ENCODE measurements at places on chromosomes 16 and 17.
A peak's percentile ranks its signal among the peaks of the same experiment; 100 is the strongest.

- DNase-seq = peak; percentile 75
Measured at GRCh38 chr17:732902-733720, 715 bp downstream of the TLCD3A start.

- DNase-seq = no peak
Measured at GRCh38 chr16:17166095-17166494, 304.7 kb downstream of the XYLT1 start.

- no peak for DNase-seq
Measured at GRCh38 chr16:28992496-28992895, 7.6 kb downstream of the LAT start.

DNA sequence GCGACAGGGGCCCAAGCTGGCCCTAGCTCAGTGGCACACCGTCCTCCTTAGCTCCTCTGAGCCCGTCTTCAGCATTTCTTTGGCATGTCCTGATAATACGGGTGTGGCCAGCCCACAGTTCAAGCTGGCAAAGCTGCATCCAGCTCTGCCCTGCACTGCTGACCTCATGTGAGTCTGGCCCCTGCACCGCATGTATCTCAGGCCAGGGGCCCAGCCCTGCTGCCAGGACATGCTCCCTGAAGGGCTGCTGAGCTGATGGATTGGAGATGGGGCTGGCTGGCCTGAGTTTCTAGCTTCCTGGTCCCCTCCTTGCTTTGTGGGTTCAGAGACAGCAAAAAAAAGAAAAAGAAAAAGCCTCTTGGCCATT is 2.4 kb downstream of the DOC2B start:
- DNase-seq = no peak

DNA sequence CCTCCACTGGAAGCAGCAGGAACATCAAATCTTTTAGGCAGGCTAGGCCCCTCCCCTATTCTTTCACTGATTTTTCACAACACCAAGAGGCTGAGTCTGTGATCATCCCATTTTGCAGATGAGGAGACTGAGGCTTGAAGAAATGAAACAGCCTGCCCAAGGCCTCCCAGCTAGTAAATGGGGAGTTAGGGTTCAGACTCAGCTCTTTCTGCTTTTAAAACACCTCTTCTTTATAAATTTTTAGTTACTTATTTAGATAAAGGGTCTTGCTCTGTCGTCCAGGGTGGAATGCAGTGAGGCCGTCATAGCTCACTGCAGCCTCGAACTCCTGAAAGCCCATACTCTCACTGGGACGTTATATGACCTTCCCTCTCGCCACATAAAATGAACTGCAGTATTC is 82.2 kb downstream of the BMERB1 start:
- DNase-seq = no peak

DNA sequence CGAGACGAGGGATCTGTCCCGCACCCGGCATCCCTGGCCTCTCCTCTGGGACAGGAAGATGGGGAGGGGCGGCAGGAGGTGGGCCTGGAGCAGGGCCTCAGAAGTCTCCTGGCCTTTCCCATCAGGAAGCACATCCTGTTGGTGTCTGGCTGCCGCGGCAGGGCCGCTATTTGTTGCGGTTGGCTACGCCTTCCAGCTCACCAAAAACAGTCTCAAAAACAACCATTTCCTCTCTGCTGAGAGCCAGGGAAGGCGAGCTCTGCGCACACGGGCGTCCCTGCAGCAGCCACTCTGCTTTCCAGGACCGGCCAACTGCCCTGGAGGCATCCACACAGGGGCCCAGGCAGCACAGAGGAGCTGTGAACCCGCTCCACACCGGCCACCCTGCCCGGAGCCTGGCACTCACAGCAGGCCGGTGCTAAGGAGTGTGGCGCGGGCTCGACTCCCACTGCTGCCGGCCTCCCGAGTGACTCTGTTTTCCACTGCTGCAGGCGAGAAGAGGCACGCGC is at the start of gene TMEM204:
Gene TMEM204, plus strand, starts transcription at position 224 of the 509 bp plus-strand sequence. CDS start 610 bp downstream, outside the sequence.
- no peak for DNase-seq

DNA sequence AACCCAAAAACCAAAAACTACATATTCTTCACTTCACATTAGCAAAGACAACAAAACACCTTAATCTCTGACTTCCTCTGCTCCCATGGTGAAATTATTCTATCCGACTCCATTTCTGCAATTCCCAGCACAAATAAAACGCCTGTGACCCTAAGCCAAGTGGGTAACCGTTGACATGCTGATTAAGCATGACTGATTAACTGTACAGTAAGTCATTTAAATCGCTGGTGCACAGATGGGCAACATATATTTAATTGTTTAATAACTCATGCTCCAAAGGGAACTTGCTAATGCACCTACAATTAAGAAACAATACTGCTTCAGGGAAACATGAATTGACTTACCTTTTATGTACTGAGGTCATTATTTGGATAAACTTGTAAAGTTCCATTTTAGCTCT is 436.7 kb downstream of the KIF2B start:
- DNase-seq = no peak

DNA sequence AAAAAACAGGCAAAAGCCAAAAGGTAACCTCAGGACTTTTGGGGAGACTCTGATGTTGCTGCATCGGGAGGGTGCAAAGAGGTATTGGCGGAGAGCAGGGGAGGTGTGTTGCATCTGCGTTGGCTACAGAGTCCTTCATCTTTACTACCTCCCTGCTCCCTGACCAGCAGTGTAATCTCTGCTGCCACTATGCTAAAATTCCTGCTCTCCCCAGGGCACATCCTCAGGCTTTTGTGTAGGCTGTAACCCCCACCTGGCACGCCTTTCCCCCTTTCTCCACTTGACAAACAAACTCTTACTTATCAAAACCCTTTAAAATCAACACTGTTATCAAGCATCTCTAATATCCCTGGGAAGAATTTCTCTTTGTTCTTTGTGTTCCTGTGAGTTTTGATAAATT is 435.3 kb downstream of the HAPSTR1 start:
- no peak for DNase-seq

DNA sequence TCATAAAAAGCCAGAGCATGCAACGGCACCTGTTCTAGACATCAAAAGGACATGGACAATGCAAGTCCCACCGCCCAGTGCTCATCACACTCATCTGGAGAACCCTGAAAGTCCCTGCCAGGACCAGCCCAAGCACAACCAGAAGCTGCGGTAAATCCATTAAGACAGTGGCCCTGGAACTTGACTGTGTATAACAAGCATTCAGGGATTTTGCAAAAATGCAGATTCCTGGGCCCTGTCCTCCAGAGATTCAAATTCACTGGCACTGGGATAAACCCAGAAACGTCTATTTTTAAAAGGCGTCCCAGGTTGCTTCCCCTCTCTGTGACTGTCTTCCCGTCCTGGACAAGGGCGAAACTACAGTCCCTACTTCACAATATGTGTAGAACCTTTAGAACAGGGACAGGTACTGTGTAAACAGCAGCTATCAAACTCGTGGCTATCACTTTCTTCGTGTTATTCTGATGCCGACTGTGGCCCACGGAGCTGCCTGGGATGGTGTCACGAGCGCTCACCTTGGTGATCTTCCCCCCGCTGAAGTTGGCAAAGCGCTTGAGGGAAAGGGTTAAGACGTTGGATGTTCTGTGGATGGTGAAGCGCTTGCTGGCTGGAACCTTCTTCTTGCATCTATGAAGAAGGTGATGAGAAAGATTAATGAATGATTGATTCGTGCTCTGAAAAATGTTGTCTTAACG is 22.3 kb downstream of the USP36 start:
- no peak for DNase-seq

DNA sequence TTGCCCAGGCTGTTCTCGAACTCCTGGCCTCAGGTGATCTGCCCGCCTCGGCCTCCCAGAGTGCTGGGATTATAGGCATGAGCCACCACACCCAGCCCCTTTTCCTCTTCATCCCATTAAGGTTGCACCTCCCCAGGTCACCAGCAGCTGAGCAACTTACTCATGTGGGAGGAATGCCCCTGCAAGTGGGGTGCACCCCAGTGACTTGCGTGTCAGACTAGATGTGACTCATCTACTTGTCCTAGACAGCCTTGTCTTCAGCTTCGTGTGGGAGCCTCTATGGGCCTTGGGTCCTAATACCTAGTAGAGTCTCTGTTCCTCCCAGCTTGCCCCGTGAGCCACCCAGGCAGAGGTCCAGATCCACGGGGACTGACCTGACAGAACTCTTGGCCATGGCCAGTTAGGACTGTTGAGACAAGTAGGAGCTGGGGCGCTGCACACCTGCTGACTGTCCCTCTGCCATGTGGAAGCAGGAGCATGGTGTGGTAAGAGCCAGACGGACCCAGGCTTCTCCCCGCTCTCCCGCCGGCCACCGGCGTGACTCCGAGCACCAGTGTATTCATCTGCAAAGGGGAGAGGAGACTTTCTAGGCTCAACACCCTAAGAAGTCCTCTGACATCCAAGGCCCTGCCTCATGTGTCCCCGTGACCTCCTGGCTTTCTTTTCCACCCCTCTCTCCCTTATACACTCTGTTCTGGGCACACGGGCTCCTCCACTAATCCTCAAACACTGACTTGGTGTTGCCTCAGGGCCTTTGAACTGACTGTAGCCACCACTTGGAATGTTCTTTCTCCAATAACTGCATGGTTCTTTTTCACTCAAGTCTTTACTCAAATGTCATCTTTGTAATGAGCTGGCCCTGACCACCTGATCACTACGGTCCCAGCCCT is 11.6 kb upstream of the CBX4 start:
- DNase-seq = peak; percentile 1

DNA sequence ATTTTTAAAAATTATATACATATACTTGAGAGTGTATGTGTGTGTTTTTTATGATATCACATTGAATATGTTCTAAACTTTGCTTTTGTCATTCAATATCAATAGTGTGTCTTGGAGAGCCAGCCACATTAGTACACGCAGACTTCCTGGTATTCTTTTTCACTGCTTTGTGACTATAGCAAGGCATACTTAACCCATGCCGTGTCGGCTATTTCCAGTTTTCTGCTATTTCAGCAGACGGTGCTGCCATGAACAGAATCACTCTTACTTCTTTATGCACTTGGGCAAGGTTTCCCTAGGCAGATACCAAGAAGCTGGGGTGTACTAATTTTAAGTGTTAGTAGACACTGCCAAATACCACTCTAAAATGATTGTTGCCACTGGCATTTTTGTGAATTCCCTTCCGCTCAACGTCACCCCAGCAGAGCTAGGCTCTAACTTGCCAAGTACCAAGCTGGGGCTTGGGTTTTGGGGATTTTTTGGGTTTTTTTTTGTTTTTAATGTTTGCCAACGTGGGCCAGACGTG is 134.9 kb downstream of the SOCS1 start:
- no peak for DNase-seq

DNA sequence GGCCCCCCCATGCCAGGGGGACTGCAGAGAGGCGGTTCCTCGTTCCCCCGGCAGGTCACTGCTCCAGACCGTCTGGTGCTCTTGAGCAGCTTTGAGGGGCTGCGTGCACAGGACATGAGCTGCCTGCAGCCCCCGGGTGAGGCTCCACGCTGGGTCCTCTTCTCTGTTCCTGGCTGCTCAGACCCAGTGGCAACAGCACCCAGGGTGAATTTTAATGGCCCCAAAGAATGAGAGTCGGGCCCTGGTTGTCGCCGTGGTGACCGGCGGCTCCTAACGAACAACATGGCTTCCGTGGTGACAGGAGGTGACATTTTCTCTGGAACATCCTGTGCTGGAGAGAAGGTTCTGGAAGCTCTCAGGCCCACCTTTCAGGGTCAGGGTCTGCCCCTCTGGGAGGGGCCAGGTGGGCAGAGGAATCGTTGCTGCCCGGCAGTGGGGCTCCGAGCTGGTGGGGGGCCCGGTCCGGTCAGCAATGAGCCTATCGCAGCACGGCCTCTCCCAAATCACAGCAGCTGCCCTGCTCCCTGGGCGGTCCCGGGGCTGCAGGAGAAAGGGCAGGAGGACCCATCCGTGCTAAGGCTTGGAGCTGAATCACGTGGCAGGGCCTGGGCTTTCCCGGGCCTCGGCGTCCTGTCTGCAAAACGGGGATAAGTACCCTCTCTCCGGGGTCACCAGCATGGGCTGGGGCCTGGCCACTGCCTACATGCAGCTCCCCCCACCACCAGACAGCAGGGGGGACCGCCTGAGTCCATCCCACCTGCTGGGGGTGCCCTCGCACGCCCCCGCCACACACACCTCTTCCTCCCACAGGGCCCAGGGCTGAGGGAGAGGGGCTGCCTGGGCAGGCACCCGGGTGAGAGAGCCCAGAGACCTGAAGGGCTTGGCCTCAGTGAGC is 3.4 kb upstream of the C1QTNF8 start:
- DNase-seq = no peak

All from retina (tissue), 1 donor.